Cortex of kidney (tissue), 1 donor: ENCODE measurements at places on chromosomes 12 and 14.

- no peak for DNase-seq
These were observed 29.9 kb upstream of the ZNF641 start for GRCh38 chr12:48380596-48380995.

- no peak for DNase-seq
These were observed 897.8 kb downstream of the LRFN5 start for GRCh38 chr14:42504433-42504832.

- no peak for DNase-seq
These were observed 217.8 kb downstream of the KITLG start for GRCh38 chr12:88362439-88362838.

- DNase-seq, result no peak
These were observed 74.8 kb upstream of the PLXNC1 start for GRCh38 chr12:94073441-94074051.

GRCh38 chr12:107248187-107248586 lies 154.8 kb upstream of the CRY1 start:
- no peak for DNase-seq
